Activated CD8-positive, alpha-beta memory T cell treated with anti-CD3 and anti-CD28 coated beads for 24 hours (primary cell): ENCODE measurements at places on chromosomes 2 and 18.
A peak's percentile ranks its signal among the peaks of the same experiment; 100 is the strongest.

DNA sequence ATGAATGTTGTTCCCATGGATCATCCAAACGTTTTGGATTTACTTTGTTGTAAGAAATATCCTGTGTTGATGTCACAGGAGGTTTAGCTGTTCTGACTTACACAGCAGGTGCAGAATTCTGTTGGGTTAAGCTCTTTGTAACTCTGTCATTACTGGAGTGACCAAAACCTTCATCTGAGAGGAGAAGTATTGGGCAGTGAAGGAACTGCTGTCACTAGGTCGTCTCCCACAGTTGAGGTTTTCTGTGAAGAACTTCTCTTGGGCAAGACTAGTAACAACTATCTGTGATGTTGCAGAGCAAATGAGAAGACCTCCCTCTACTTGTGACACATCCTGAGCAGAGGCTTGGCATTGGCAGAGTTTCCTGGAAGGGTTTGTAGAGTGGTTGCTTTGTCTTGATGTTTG lies 2.9 kb downstream of the SPTBN1 start:
- no peak for DNase-seq

- DNase-seq = no peak
Measured at GRCh38 chr2:158762336-158762735, 32.8 kb upstream of the DAPL1 start.

DNA sequence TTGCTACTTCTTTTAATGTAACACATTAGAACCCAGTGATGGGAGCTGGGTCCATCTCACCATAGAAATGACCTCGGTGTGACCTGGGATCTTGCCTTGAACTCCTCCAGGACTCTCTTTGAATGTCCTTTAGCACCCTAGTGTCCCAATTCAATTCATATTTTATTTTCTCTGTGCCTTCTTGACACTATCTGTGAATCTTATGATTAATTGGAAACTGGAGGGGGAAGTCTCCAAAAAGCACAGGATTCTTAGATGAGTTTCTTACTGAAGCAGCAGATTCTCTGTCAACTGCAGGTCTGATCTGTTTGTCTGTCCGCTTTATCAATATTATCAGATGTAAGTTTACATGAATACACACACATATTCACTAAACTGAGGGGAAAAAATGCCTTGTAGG lies 470 bp downstream of the DHRS9 start:
- no peak for DNase-seq

DNA sequence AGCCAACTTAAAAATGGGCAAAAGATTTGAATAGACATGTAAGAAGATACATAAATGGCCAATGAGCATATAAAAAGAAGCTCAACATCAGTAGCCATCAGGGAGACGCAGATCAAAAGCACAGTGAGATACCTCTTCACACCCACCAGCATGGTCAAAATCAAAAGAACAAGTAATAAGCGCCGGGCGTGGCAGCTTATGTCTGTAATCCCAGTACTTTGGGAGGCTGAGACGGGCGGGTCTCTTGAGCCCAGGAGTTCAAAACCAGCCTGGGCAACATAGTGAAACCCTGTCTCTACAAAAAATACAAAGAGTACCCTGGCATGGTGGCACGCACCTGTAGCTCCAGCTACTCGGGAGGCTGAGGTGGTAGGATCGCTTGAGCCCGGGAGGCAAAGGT lies 4.6 kb upstream of the CIB4 start:
- no peak for DNase-seq

DNA sequence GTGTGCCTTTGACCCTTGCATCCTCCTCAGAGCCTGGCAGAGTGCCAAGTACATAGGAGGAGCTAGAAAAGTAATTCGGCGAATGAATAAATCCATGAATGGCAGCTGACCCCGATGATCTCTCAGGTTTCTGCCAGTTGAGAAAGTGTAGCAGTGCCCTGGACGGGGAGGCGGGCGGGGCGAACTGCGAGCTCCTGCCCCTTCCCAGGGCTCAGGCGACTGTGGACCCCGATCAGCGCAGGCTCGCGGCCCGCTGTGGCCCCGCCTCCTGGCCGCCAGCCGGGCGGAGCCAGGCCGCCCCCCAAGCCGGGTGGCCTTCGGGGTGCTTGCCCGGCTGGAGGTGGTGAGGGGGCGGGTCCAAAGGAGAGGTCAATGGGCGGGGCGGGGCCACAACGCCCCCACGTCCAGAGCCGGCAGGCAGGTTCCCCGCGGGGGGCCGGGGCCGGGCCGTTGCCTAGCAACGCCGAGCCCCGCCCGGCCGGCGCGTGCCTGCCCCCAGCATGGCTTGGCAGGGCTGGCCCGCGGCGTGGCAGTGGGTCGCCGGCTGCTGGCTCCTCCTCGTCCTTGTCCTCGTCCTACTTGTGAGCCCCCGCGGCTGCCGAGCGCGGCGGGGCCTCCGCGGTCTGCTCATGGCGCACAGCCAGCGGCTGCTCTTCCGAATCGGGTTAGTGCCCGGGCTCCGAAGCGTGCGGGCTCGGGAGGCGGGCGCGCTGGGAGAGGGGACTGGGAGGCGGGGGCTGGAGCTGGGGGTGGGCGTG lies 30.6 kb upstream of the TMBIM1 start:
- DNase-seq = peak; percentile 85

DNA sequence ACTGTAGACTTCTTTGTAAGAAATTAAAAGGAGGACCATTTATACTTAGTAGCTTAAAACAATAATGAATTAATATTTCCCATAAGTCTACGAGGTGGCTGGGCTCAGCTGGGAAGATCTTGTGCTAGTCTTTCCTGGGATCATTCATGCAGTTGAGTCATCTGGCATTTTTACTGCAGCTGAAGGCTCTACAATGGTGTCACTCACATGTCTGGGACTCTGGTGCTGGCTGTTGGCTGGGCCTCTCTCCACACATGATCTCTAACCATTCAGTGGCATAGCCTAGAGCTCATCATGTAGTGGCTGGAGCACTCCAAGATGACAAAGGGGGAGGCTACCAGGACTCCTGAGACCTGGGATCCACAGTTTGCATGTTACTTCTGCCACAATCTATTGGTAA lies 35.5 kb downstream of the CLASP1 start:
- DNase-seq = no peak

DNA sequence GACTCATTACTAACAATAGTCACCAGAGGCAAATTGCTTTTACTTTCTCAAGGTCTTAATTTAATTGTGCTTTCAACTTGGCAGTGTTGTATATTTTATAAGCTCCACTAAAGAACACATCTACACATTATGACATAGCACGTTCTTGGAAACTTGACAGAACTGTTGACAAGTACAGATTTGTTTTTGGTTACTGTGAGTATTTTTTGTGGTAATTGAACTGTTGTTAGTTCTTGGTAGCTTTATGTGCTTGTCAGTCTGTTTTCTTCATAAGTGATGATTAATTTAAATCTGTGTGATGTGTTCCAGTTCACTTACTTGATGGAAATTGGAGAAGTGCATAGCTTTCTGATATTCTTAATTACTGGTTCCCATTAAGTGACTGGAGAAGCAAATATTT lies 63.9 kb downstream of the COMMD1 start:
- DNase-seq = no peak

DNA sequence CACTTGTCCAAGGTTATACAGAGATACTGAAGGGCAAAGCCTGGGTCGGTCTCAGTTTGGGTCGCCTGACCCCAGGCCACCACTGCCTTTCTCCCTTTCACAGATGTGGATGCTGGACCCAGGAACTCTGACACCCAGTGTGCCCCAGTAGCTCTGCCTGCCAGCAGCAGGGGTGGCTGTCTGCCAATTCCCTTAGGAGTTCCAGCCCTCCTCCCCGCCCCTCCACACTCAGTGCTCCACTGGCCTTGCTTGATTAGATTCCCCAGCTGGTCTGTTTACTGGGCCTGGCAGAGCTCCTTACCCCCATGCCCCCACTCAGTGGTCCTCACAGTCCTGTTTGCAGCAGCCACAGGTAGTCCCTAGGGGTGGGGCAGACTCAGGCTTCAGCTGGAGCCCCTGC lies 75.5 kb downstream of the NPAS2 start:
- no peak for DNase-seq

GRCh38 chr18:68972176-68972575 lies 174.3 kb downstream of the CCDC102B start:
- no peak for DNase-seq

DNA sequence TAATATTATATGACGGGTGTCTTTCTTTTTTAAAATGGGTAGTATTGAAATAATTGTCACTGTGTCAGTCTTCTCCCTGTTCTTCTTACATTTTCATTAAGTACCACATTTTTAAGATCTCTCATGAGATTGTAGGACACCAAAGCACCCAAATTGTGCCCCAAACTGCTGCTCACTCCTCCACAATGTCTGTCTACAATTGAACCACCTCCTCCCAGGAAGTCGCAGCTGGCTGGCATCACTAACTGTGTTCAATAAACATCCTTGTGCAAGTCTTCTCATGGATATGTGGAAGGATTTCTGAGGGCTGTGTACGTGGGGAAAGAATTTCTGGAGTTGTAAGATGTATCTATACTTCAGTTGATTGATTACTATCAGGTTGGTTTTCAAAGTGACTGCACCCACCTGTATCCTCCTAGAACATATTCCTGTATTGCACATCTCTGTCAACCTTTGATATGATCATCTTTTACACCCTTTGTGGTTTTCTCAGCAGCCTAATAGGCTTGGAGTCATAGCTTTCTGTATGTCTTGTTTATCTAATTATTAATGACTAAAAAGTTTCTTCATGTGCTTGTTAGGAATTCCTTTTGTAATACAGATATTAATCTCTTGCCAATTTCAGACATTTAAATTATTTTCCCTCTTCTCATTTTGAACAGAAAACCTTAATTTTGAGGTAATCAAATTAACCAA lies 774.9 kb downstream of the RNF144A start:
- DNase-seq = no peak

DNA sequence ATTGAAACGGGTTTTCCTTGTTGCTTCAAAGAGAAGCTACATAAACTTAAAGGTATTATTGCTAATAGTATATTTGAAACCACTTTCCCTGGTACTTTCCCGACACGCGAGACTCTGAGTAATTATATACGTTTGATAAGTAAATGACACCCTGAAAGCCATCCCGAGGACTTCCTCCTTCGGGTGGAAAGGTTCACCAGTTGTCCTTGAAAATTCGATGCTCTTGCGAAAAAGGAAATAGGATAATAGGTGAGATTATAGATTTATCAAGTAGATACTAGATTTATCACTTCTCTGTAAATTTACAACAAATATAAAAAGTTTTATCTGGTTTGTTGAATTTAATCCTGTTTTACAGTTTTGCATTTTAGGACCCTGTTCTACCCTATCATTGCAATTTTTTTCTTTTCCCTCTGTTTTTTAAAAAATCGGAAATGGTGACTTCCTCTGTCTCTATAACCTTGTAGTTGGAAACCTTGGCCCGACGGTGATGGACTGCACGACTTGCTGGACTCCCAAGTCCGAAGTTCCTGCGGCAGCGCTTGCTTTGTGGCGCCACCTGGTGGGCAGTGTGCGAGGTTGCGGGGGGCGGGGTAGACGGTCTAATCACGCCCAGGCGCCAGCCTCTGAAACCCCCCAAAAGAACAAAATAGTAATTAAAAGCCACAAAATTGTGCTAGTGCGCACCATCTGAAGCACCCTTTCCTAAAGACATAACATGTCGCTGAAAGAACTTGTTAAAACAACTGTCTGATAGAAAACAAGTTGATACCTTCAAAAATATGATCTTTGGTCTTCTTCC lies 972 bp upstream of the DLX2 start:
- DNase-seq = peak; percentile 93

- no peak for DNase-seq
Measured at GRCh38 chr2:217105733-217106649, 246.1 kb upstream of the TNP1 start.

GRCh38 chr2:100408104-100408503 lies 9.4 kb downstream of the CHST10 start:
- DNase-seq = no peak

- peak; percentile 79 for DNase-seq
Measured at GRCh38 chr18:58044370-58045241, 580 bp downstream of the NEDD4L start.

DNA sequence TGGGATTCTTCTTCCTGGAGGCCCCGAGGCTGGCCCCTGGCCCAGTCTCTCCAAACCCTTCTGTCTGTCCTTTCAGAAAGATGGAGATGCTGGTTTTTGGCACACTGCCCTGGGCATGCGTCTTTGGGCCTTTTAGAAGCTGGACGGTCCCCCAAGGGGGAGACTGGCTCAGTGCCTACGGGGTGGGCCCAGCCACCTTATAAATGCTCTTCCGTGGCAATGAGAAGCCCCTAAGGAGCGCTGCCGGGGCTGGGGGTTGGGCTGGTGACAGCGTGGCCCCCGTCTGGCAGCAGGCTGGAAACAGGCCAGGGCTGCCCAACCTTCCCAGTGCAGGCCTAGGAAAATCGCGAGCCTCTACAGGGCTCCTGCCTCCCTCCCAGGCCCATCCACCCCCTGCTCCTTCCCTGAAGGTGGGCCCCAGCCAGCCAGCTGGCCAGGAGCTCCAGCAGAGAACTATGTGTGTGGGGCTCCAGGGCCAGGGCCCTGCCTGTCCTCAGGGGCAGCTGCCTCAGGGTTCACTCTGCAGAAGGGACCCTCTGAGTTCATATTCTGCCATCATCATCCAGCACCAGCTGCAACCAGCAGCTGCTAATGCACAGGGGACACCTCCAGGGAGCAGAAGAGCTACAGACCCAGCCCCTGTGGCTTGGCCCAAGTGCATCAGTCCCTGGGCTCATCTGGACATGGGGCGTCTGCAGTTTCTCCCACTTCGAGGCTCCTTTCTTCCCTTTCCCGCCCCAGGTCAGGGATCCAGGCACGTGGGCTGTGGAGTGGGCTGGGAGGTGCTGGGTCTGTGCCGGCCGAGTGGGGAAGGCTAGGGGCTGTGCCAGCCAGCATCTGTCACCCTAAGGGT lies 107.6 kb upstream of the OTOS start:
- peak; percentile 38 for DNase-seq

GRCh38 chr2:222711315-222711940 lies 40.0 kb downstream of the MOGAT1 start:
- DNase-seq = no peak

DNA sequence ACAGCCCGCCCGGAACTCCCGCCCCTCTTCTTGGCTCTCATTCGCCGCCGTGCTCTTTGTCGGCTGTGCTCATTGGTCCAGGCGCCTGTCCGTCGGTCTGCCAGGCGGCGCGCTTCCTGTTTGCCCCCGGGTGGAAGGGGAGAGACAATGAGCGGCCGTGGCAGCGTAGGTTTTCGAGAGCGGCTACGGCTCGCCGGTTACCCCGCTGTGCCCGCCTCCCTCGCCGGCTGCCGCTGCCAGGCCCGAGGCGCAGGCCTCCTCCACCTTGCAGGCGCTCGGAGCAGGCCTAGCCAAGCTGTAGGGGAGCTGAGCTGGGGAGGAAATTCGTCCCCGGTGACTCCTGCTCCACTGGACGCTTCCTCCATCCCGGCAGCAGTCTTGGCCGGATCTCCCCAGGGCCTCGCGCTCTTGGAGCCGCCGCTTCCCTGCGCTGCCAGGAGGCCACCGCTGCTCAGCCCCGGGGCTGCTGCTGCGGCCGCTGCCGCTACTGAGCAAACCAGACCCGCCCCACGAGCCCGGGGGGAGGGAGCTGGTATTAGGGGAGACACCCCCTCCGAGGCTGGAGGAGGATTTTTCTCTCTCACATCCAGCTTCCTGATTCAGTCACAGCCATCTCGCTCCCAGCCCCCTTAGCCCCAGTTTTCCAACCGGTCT lies at the start of gene SP3:
TSS of gene SP3 (minus strand) at position 2 of the 654 bp plus-strand sequence. CDS start 202 bp downstream, outside the sequence.
- peak; percentile 96 for DNase-seq

GRCh38 chr18:36481935-36482334 lies 184.4 kb downstream of the FHOD3 start:
- no peak for DNase-seq
